ENCODE measurements at places on chromosomes 7 and 10.

- DNase-seq = no peak
These were observed 44.0 kb downstream of the AASS start for GRCh38 chr7:122100021-122100420.

DNA sequence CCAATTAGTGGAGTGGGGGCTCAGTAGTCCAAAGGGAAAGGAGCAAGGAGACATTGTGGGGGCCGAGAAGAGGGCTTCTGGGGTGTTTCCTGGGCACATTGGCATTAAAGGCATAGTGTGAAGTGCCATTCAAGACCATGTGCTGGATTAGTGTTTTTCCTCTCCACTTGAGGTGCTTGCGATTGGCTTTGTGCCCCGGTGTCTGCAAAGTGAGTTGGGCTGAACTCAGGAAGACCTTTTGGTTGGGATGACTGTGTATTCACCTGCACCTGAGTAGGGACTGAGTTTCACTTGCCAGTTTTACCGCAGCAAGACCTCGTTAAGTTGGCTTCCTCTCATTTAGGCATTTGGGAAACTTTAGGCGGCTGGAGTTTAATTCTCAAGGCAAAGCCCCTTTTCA lies 73.0 kb downstream of the TCF7L2 start:
- DNase-seq = no peak

DNA sequence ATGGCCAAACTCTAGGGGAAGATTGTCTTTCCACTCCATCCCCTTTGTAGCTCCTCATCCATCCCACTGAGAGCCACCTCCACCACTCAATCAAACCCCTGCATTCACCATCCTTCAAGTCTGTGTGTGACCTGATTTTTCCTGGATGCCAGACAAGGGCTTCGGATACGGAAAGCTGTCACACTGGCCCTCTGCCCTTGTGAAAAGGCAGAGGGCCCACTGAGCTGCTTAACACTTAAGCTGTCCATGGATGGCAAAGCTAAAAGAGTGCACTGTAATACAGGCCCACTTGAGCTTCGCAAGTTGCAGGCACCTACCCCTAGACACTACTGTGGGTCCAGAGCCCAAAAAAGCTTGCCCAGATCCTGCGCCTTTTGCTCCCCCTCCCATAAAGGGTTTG lies 237.2 kb downstream of the MAGI2 start:
- no peak for DNase-seq

GRCh38 chr7:26060733-26061677 lies 91.0 kb upstream of the NFE2L3 start:
- peak; percentile 80 for DNase-seq

- DNase-seq = no peak
These were observed 47.5 kb upstream of the ADGRA1 start for GRCh38 chr10:133040198-133040597.

- no peak for DNase-seq
These were observed 163.1 kb downstream of the UBE2H start for GRCh38 chr7:129789652-129790051.

DNA sequence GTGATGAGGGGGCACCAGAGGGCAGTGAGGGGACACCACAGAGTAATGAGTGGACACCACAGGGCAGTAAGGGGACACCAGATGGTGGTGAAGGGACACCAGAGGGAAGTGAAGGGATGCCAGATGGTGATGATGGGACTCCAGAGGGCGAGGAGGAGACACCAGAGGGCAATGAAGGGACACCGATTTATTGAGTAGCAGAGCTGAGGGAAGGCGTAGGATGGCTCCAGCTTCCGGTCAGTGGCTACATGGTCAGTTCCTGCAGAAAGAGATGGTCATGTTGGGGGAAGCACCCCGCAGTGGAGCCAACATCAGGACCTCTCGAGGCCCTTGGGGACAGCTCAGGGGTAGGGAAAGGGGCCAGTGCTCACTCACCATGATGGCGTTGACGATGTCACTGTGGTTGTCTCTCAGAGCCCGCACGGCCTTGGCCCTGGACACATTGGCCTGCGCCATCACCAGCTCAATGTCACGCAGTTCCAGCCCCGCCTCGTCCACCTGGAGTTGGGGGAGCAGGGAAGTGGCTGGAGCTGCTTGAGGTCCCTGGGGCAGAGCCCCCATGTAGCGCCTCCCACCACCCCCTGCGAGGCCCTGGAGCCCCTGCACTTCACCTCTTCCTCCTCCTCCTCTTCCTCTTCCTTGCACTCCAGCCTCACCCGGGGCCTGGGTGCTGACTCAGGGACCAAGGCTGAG lies 8.4 kb downstream of the NACAD start:
- no peak for DNase-seq

GRCh38 chr7:1225441-1226185 lies 7.1 kb upstream of the UNCX start:
- peak; percentile 43 for DNase-seq

DNA sequence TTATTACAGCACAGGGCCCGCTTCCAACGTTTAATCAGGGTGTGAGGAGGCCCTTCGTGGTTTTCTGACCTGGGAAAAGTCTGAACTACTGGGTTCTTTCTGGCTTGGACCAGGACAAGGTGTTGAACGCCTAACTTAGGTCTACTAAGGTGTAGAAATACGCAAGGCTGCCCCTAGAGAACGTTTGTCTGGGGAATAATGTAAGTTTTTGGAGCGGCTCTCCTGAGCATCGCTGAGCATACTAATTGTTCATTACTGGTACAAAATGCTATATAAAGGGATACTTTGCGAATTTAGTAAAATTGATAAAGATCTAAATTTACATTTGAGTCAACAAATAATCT lies 32.4 kb upstream of the TOMM7 start:
- no peak for DNase-seq
